Pulmonary artery endothelial cell (primary cell): ENCODE measurements at places on chromosomes 5 and 9.

DNA sequence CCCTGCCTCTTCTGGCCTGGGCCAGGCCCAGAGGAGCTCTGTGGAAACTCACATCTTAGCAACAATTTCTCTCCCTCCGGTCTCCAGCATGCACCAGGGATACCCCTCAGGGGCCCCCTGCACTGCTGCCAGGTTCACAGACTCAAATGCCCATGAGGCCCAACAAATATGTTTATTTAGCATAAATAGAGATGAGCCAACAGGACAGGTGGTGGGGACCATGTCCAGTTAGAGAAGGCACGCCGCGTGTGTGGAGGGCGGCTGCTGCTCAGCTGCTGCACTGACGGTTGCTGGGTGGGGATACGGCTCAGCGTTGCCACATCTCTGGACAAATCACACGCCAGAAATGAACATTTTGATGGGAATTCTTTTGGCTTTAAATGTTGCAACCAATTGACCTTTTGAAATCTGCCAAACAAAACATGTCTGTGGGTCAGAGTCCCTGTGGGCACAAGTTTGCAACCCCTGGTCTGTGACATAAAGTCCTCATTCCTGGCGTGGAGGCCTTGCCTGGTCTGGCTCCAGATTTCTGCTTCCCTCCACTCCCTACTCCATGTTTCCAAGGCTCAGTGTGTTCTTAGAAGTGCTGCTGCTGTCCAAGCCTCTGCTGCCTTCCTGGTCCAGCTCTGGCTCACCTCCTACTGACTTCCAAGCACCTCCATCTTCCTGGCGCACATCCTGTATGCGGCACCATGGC is 88.9 kb downstream of the AMBP start:
- DNase-seq = no peak

DNA sequence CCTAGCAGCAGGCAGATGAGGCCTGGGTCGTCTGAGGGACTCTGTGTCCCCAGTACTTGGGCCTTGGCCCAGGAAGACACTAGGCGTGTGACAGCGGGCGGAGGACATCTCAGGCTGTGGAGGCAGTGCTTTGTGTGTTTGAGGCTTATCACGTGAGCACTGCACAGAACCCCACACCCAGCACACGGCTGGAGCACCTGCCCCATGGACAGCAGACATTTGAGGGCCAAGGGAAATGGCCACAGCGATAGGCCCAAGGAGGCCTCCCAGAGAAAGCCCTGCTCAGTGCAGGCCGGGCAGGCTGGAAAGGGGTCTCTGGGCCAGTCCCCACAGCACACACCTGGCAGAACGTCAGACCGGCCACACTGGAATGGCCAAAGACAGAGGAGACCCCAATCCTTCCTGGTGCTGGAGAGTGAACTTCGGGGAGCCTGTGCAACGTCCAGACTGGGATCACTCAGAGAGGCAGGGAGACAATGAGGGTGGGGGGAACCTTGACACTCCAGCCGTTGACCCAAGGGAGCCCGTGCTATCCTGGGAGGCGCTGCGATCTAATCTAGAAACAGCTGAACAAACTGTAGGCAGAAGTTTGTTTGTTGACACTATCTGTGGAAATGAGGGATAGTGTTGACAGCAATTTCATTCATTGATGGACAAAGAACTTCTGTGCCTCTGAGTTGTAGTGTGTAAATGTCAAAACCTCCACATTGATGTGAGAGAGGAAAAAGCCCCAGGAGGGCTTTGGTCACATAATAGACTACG is 19.6 kb upstream of the FLT4 start:
- DNase-seq = no peak

DNA sequence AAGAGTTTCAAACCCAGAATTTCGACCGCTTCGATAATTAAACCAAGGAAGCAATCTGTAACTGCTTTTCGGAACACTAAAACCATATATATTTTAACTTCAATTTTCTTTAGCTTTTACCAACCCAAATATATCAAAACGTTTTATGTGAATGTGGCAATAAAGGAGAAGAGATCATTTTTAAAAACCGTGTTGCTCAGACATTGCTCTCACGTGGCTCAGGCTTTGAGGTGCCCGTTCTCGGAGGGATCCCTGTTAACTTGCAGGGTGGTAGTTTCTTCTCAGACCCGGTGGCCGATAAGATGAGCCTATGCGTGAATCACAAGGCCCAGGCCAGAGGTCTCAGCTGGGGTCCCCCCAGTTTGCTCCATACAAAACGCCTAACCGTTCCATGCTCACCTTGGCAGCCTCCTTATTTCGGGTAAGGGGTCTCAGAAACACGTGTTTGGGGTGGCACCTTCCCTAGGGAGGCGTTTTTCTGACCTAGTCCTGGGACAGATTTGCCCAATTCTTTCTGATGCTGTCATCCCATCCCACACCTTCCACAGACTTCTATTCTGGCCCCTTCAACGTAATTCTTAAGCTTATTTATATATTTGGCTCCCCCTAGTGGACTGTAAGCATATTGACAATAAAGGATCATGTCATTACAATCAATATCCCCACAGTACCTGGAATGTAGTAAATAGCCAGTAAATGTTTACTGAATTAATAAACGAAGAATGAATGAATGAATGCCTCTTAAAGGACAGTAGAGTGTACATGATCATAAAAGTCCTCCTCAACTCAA is 48.1 kb downstream of the THBS4 start:
- DNase-seq = no peak

GRCh38 chr5:20020247-20020646 is 32.2 kb upstream of the CDH18 start:
- DNase-seq = no peak

DNA sequence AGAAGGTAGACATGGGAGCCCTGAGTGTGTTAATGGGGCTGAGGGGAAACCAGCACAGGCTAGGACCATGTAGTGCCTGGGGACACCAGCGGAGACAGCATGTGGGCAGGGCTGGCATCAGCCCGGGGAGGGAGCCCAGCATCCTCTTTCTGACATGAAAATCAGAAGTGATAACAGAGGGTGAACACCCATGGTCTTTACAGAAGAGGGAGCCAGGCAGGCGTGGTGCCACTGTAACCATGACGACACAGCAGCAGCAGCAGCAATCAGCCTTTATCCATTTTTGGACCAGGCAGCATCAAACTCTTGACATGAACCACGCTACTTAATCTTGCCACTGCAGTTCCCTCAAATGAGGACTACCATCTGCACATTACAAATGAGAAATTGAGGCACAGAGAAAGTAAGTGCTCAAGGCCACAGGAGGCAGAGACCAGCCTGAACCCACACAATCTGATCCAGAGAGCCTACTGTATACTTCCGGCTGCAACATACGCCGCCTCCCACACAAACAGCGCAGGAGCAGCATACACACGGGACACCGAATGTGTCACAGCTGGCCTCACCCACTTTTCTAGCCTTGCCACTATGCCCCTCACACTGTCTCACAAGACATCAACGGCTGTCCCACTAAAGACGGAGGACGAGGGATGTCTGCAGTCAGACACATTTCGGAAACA is 23.8 kb downstream of the CAMSAP1 start:
- DNase-seq = no peak

DNA sequence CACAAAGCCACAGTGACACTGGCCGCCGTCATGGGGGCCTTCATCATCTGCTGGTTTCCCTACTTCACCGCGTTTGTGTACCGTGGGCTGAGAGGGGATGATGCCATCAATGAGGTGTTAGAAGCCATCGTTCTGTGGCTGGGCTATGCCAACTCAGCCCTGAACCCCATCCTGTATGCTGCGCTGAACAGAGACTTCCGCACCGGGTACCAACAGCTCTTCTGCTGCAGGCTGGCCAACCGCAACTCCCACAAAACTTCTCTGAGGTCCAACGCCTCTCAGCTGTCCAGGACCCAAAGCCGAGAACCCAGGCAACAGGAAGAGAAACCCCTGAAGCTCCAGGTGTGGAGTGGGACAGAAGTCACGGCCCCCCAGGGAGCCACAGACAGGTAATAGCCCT is 26.1 kb downstream of the HRH2 start:
- DNase-seq = no peak

DNA sequence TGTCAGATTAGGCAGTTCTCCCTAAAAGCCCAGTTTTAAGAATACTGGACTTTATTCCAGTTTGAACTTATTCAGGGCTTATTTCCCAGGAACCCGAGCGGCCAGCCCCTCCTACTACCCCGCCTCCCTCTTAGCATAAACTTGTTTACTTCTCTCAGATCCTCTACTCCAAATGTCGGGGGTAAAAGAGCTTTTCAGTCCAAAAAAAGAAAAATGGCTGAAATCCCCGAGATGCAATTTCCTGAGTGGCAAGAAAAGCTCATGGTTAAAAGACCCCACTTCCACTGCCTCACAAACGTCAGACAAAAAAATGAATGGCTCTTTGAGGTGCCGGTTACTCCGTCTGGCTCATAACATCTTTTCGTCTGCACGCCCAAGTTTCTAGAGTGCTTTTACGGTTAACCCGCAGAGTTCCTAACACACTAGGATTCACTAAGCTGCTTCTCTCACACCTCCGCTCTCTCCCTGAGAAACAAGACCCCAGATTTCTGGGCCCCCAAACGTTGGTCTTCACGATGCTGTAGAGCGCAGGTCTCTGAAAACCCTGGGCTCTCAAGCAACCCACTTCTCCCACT is 402 bp downstream of the BRD8 start:
- no peak for DNase-seq

- DNase-seq = no peak
Observed at GRCh38 chr9:96064826-96065481, 189.5 kb downstream of the ERCC6L2 start.

GRCh38 chr9:89323390-89323789 is 5.1 kb downstream of the SECISBP2 start:
- DNase-seq = no peak

- DNase-seq = no peak
Observed at GRCh38 chr9:73871636-73872035, 625.5 kb upstream of the RORB start.

- no peak for DNase-seq
Observed at GRCh38 chr9:69326261-69326660, 1.2 kb downstream of the ENTREP1 start.

DNA sequence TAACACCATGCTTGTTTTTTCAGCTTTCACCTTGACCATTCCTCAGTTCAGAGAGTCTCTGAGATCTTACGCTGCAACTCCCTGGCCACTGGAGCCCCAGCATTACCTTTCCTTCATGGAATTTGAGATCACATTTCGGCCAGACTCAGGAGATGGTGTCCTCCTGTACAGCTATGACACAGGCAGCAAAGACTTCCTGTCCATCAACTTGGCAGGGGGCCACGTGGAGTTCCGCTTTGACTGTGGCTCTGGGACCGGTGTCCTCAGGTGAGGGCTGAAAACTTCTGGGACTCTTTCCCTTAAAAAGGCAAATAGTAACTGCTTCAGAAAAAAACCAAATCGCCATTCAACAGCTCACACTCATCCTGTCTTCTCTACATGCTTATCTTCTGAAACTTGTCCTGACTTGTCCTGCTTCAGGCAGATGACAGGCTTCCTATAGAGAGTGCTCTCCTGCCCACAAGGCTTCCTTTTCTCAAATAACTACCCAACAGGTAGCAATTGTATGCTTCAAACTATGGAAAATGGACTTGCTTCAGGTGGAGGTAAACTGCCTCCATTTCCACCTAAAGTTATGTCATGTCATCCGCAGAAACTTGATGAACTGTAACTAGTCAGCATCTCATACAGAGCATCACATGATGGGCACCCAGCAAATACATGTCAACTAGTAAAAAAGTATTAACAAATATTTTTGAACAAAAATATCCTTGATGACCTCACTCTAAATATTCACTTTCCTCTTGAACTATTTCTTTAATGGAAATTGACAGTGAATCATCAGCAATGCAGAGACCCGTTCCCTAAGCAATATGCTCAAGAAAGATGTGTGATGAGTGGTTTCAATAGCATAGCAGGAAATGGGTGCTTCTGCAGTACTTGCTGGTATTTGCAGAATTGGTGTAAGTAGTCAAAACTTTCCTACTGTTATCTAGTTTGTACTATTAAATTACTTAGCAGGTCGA is 129.2 kb downstream of the LIFR start:
- DNase-seq = no peak

GRCh38 chr5:124180875-124181461 is 565.5 kb downstream of the ZNF608 start:
- DNase-seq = no peak

DNA sequence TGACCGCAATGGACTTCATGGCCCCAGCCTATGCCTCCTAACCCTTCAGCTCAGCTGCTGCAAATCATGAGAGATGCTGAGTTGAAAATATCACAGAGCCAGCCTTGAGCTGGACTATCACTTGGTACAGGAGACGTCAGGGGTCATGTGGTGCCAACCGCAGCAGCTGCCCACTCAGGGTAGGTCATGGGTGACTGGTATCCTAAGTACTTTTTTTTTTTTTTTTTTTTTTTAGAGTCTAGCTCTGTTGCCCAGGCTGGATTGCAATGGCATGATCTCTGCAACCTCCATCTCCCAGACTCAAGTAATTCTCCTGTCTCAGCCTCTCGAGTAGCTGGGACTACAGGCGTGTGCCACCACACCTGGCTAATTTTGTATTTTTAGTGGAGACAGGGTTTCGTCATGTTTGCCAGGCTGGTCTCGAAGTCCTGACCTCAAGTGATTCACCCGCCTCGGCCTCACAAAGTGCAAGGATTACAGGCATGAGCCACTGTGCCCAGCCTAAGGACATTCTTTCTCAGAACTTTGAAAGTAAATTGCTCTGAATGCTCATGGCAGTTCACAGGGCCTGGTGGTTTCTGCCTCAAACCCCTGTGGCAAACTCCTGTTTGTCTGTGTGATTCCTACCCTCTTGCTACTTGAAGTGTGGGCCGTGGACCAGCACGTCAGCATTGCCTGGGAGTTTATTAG is 21.3 kb downstream of the WWC1 start:
- no peak for DNase-seq

GRCh38 chr5:58890701-58891085 is 307.8 kb downstream of the RAB3C start:
- no peak for DNase-seq

- no peak for DNase-seq
Observed at GRCh38 chr5:91074615-91075014, 308.5 kb downstream of the ARRDC3 start.

DNA sequence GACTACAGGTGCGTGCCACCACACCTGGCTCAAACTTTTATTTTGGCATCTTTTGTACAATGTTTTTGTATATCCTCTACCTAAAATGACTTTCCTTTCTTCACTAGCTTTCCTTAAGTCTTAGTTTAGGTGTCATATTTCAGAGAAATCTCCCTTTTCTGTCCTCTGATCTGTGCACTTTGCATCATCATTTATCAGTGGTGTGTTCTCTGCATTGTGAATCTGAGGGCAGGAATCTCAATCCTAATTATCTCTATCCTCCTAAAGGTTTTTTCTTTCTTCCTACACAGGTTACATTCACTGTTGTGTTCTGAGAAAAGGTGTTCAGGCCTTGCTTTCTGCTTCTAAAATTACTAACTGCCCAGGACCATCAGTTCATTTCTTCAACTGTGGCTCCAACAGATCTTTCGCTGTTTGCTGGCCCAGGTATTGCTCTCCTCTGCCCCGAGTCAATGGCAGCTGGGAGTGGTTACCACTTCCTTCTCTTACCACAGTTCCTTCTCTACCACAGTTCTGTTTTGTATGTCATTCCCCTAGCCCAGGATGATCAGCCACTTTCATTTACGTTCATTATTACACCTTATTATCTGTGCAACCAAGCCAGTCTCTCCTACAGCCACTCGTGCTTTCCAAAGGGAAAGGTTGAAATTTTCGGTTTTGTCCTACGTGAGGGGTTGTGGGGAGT is 14.0 kb downstream of the TGFBR1 start:
- no peak for DNase-seq

- no peak for DNase-seq
Observed at GRCh38 chr9:19101203-19101602, 1.5 kb downstream of the HAUS6 start.
